ENCODE measurements at places on chromosomes 5 and 9.

GRCh38 chr5:14204785-14205321 lies 61.7 kb downstream of the TRIO start:
- peak; percentile 84 for DNase-seq

GRCh38 chr5:100469767-100470166 lies 65.4 kb upstream of the FAM174A start:
- DNase-seq: no peak

DNA sequence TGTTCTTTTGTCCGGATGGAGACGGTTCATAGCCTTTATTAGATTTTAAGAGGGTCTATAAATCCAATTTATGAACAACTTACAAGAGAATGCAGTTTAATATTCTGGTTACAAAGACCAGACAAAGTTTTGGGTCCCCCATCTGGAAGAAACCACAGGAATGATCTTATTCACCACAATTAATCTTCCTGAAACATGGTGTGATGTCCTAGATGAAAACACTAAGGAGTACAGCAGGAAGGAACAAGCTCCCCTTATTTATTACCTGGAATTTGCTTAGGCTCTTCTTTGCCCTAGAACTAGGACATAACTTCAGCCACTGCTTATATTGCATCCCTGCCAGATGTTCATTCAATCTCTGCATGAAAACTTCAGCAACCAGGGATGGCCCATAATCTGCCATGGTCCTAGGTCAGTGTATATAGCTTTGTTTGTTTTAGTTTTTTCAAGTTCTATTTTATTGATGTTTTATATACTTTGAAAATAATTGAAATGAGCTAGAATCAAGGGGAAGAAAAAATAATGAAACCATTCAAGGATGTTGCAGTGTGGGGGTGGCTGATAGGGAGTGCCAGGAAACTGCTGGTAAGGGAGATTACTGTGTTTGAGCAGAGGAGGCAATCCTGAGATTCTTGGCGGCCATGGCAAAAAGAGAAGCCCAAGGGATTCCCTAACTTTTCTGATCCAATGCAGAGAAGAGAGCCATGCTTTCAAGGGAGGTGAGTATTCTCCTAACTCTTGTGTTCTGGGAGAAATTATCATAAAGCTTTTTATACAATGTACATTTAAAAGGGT lies 16.8 kb downstream of the TXNDC8 start:
- no peak for DNase-seq

GRCh38 chr9:81611664-81612063 lies 77.7 kb downstream of the TLE1 start:
- DNase-seq: no peak

GRCh38 chr9:14246951-14247350 lies 67.0 kb downstream of the NFIB start:
- no peak for DNase-seq

GRCh38 chr9:86096386-86096785 lies 3.0 kb downstream of the GOLM1 start:
- no peak for DNase-seq

GRCh38 chr5:179229331-179229831 lies 115.9 kb downstream of the ADAMTS2 start:
- DNase-seq: no peak

GRCh38 chr5:51395666-51396356 lies 12.6 kb downstream of the ISL1 start:
- DNase-seq: no peak

- peak; percentile 26 for DNase-seq
These were observed 158.8 kb downstream of the DEPDC1B start for GRCh38 chr5:60540856-60541805.

DNA sequence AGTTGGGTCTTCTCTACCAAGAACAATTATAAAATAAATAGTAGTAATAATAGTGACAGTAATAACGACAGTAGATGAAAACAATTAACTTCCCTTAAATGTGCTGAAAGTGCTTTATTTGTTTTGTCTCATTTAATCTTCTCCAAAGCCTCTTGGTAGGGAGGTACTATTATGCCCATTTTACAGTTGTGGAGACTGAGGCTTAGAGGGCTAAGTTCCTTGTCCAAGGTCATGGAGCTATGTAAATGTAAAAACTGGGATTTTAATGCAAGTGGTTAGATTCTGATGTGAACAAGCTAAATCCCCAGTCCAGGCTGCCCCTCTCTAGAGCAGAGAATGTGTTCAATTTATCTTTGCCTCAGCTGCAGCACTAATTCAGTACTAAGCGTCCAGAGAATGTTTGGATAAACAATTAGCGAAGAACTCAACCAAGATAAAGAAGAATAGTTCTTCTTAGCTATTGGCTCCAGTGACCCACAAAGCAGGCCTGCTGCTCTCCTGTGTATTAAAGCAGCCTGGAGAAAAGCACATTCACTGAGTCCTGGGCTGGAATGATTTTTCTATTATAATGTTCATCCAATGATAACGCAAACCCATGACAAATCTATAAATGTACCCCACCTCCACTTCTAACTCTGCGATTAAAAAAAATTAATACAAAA lies 68.8 kb downstream of the NPR3 start:
- no peak for DNase-seq

GRCh38 chr5:40405996-40406740 lies 273.5 kb upstream of the PTGER4 start:
- peak; percentile 79 for DNase-seq

DNA sequence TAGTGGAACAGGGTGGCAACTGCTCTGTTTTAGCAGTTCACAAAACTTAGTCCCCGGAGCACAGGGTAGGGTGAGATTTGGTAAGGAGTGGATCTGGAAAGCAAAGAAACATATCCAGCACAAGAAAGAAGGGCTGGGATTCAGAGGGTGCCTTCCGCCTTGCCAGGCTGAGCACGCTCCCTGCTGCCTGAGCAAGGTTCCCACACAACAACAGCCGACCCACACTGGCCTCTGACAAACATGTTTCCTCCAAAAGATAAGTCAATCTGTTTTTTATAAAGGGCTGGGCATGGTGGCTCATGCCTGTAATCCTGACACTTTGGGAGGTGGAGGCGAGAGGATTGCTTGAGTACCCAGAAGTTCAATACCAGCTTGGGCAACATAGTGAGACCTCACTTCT lies 45.8 kb downstream of the RAB3C start:
- no peak for DNase-seq

DNA sequence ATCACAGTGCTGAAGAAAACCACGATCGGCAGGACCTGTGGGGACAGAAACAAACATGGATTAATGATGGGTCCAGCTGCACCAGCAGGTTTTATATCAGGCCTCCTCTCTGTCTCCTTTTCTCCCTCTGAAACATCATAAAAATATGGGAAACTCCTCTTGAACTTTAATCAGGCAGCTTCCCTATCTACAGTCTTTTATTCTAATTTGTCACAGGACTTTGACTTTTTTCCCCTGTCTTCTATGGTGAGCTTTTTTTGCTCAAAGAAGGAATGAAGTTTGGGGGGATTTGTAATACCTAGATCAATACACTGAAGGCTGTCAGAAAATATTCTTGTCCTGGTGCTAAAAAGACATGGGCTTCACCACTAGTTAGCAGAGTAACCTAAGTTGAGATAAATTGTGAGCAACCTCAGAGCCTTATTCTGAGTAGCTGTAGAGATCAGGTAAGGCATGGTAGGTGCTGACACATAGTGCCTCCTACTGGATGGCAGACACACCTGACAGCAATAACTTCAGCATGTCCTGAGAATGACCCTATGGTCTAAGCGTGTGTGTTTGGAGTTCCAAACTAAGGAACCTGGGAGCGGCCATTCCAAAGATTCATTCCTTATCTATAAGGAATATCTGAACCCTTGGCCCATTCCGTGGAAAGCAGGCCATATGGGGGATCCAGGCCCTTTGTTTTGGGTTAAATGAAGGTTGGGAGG lies 46.2 kb downstream of the SLC28A3 start:
- DNase-seq: no peak

GRCh38 chr9:13616491-13617035 lies 337.1 kb upstream of the MPDZ start:
- peak; percentile 77 for DNase-seq

- peak; percentile 27 for DNase-seq
These were observed 356.9 kb downstream of the NFIB start for GRCh38 chr9:13957089-13957488.

- DNase-seq: no peak
These were observed 157.6 kb upstream of the IRX2 start for GRCh38 chr5:2909035-2909434.

- no peak for DNase-seq
These were observed 204.5 kb downstream of the HSPA4 start for GRCh38 chr5:133256276-133256675.

DNA sequence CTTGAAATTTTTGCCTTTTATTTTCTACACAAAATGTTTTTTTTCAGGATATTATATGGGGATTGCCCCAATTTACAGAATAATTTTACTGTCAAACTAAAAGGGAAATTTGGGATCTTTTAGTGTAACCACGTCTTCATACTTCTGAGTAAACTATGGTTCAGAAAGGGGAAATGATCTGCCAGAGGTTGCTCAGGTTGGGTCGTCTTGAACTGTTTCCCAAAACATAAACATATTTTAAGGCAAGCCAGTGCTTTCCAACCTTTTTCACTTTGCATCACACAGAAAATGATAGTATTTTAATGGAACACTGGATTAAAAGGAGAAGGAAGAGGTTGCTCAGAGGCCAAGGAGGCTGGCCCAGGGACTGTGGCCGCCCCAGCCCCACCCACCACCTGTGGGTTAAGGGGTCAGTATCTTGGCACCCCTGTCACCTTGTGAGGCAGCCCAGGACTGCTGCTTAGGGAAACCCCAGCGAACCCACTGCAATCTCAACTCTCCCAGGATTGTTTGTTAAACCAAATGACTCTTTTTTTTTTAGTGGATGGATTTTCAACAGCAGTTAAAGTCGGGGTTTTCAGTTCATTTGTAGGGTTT lies 142.7 kb upstream of the DHFR start:
- no peak for DNase-seq

GRCh38 chr5:170636206-170636605 lies 132.4 kb downstream of the KCNIP1 start:
- DNase-seq: no peak

DNA sequence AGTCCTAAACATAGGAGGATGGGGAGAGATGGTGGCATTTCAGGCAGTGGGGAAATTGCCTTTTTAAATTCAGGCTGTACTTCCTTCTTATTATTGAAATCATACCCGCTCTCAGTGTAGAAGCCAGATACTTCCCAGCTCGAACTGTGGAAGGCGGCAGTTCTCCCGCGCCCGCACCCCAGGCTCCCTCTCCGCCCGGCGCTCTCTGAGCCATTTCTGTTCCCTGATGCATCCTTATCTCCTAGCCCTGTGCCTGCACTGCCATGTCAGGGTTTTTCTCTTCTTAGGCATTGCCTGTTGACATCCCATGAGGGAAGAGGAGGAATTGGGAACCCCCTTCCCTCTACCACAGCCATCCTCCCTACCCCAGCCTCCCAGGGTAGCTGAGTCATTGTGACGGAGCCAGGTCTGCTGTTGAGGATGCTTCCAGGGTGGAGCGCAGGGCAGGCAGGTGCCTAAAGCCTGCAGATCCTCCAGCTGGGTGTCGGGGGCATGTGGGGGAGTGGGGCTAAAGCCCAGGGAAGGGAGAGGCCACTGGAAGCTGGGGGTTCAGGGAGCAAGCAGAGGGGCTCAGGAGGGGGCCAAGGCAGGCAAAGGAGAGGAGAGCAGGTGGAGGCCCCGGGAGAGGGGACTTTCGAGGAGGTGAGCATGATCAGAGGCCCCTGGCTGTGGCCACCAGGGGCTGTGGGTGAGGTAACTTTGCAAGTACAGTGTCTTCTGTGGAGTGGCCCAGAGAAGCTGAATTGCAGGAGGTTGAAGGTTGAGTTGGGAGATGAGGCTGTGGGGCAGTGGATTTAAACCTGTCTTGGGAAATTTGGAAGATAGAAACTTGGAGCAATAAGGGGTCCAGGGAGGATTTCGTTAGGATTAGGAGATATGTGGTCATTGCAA lies 16.2 kb downstream of the LAMC3 start:
- no peak for DNase-seq

- DNase-seq: peak; percentile 90
These were observed 129.4 kb upstream of the RASA1 start for GRCh38 chr5:87138091-87138805.

GRCh38 chr5:36590513-36591286 lies 15.7 kb upstream of the SLC1A3 start:
- no peak for DNase-seq

GRCh38 chr9:83013867-83014605 lies 48.9 kb downstream of the RASEF start:
- no peak for DNase-seq

GRCh38 chr5:138337685-138338410 lies at the start of gene FAM53C:
Gene FAM53C (plus strand): TSS chr5:138338266. CDS start chr5:138341336, 3,070 bp downstream.
- peak; percentile 97 for DNase-seq

- DNase-seq: no peak
These were observed 34.9 kb downstream of the APBA1 start for GRCh38 chr9:69637193-69637816.

- DNase-seq: no peak
These were observed 92.6 kb downstream of the RIC1 start for GRCh38 chr9:5721279-5722087.

GRCh38 chr9:68540712-68541535 lies at the start of gene TMEM252:
Gene TMEM252 (minus strand): TSS chr9:68540883. CDS start chr9:68540814, 69 bp downstream.
- DNase-seq: no peak

GRCh38 chr9:34510497-34511468 lies 12.0 kb downstream of the ENHO start:
- peak; percentile 74 for DNase-seq

DNA sequence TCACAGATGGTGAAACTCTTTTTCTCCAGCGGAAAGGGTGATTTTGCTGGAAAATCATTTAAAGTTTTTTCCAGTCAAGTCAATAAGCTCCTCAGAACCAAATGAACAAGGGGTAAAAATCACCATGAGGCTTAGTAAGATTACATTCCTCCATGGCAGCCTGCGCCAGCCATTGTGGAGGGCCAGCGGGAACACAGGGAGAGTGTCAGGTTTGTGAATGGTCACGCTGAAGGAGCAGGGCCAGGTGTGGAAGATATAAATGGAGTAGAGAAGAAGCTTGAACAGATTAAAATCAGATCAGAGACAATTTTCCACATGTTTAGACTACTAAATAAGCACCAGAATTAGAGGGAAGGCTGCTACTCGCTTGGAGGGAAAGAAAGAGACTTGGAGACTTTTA lies 208.8 kb downstream of the NR3C1 start:
- peak; percentile 83 for DNase-seq

DNA sequence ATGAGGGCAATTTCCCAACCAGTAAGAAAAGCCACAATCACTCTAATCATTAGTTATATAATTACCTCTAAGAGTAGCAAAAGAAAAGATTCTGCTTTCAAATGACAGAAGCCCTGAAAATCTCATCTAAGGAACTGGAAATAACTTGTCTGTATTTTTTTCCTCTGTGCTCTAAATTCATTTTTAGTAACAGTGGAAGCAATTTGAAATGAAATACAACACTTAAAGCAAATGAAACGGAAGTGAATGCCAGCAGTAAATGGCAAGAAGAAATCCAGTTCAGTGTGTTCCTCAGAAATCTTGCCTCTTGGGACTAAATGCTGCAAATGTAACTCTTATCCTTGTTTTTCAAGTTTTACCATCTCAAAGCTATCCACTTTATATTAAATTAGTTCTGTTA lies 294.9 kb downstream of the TAF11L14 start:
- DNase-seq: peak; percentile 82

All from muscle of leg (tissue), 16 donors.